ENCODE measurements at places on chromosomes 7 and 10.

- no peak for DNase-seq
Measured at GRCh38 chr10:69472142-69472541, 20.9 kb downstream of the TSPAN15 start.

DNA sequence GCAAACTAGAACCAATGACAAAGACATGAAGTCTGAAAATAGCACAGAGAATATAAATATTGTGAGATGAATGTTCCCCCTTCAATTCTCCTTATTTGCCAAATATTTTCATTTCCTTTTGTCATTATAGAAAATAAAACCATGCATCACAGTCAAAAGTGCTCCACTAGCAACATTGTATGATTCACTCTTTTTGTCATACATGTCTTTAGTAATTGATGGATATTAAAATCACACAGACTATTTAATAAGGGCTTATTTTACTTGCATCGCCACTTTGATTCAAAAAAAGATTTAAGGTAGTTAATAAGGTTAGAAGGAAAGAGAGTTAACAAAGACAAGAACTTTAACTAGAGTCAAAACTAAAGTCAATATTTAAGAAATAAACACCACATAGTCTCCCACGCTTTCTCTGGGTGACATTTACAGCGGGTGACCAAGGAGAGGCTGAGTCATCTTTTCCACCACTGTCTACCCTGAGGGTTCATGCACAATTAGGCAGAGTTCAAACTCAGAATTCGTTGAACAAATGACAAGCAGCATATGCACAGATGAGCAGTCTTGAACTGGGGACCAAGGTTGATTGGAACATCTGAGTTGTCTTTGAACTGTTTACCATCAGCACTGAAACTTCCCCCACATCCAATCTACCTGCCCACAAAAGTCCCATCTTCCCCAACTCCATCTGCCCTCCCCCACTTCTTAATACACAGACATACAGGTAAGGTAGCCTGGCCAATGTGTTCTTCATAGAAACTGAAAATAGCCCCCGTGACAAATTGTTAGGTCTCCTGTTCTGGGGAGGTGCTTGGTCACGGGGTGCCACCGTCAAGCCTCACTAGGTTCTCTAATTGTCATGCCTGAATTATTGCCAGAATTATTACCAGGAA, 42.5 kb downstream of the C7orf25 start:
- no peak for DNase-seq

DNA sequence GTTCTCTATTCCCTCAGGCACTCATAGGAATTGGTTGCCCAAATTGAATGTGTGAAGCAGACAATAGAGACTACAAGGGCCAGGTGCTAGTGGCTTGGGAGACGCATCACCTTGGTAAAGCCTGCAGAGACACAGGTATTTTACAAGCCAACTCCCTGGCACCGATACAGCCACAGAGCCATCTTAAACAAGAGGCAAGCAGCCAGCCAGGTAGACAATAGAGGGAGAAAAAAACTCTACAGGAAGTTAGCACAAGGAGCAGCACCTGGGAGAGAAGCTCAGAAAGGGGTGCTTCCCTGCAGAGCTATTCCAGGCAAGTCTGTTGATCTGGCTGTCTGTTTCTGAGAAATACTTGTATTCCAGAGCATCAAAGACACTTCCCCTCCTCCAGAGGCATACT, 43.0 kb upstream of the CDK1 start:
- no peak for DNase-seq

DNA sequence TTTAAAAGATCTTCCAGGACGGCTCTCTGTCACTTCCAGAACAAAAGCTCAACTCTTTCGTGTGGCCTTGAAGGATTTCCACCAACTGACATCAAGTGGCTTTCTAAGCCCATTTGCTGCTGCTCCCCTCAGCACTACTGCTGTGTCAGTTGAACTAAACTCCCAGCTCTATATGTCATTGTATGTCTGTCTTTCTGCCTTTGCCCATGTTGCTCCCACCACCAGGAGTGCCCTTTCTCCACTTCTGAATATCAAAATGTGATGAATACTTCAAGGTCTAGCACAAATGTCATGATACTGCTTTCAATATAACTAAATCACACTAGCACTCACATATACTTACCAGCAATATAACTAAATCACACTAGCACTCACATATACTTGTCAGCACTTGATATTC, 138.3 kb downstream of the ATXN7L1 start:
- no peak for DNase-seq

GRCh38 chr7:46220066-46220630, 299.1 kb upstream of the IGFBP3 start:
- no peak for DNase-seq

GRCh38 chr7:124155432-124156022, 122.7 kb upstream of the TMEM229A start:
- DNase-seq, result no peak

DNA sequence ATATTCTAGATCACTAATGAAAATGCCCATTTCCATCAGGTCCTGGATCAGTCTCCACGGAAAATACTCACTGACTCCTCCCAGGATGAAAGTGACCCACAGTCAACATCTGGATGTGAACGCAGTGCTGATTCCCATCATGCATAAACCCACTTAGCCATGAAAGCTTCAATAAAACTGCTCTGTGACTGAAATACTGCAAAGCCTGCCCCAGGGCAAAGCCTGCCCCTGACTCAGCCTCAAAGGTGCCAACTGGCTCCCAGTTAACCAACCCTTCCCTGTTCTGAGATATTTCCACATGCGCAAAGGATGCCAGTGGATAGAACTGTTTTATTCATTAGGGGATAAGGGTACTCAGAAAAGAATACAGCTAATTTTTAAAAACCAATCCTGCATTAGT, 24.0 kb downstream of the OSBPL3 start:
- no peak for DNase-seq

DNA sequence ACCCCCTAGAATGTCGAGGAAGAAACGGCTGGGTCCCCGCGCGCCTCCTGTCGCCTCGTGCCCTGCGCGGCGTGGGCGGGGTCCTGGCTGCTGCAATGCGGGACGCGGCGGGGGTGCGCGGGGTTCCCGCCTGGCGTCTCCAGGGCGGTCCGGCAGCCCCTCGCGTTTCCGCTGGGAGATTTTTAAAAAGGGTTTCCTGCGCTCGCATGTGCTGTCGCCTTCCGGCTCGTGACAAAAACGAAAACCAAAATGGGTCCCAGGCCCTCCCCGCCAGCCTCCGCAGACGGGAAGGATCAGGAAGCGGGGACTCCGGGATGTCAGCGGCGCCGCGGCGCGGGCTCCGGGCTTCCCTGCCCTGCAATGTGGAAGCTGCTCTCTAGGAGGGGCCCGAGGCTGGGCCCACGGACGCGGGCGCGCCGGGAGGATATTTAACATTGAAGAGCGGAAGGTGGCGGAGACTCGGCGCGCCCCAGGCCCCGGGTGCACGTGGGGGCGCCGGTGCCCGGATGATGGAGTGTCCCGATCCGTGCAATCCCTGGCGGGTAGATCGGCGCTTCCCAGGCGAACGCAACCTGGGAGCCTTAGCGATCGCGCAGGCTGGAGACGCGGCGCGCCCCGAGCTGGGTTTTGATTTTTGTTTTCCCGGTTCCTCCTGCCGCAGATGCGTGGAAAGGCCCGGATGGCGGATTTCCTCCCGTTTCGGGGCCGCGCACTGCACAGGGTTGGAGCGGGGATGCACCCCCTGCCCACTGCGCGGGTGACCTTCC, 1.0 kb downstream of the PFKP start:
- DNase-seq, result peak; percentile 75

DNA sequence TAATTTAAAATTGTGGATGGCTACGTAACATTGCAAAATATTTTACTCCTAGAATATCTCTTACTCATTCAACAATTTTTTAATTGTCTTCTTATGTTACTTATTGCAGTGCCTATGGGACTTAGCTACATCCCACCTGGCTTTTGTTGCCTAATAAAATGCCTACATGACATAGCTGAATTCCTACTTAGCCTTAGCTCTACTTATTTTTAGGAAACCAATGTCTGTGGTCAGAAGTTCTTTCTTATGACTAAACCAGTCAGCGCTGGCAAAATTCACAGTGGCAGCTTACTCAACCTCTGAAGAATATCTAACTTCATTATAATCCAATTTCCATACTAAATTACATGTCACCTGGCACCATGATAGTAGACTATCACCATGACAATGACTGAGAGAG, 1612.4 kb upstream of the LRRTM3 start:
- DNase-seq, result no peak

- DNase-seq, result peak; percentile 44
Measured at GRCh38 chr10:46541735-46542566, 14.5 kb downstream of the GPRIN2 start.

DNA sequence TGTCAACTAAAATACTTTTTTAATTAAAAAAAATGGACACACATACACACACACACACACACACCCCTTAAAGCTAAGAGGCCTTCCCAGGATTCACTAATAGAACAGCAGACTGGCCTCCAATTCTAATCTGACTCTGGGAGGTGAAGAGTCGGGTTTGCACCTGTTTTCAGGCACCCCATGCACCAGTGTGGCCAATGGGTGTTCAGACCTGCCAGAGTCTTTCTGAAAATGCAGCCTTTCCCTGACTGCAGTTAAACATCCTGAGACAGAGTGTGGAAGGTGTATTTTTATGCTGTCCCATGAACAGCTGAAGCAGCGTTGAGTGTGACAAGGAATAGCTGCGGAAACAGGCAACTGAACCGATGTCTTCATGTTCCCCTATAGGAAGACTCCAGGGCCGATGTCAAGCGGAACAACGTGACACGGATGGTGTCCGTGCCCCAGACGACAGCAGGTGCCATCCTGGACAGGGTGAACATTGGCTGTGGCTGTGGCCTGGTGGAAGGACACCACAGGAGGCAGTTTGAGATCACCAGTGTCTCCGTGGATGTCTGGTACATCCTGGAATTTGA, 74.6 kb upstream of the LYZL2 start:
- no peak for DNase-seq

GRCh38 chr10:86663576-86664339, 4.6 kb upstream of the LDB3 start:
- peak; percentile 36 for DNase-seq

- DNase-seq, result no peak
Measured at GRCh38 chr7:130149281-130150139, 55.7 kb downstream of the TMEM209 start.

DNA sequence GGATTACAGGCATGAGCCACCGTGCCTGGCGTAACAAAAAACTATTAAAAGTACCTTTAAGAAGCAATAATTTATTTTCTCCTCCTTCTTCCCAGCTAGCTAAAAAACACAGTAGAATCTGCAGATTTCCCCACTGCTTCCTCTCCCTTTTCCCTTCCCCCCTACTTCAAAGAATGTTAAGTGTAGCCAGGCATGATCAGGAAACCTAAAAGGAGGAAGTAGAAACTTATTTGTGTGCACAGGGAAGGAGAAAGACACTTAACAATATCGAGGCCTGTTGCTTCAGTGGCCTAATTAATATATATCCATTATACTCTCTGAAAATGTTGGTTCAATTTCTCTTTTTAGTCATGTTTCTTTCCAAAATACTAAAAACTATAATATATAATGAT, 127.7 kb downstream of the NRBF2 start:
- DNase-seq, result no peak

DNA sequence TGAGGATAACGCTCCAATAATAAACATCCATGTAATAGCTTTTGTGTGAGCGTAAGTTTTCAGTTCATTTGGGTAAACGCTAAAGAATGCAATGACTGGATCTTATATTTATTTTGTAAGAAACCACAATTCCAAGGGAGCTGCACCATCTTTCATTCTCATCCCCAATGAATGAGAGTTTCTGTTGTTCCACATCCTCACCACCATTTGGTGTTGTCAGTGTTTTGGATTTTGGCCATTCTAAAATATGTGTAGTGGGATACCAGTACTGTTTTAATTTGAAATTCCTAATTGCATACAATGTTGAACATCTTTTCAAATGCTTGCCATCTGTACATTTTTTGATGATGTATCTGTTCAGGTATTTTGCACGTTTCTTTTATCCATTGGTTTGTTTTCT, 50.9 kb upstream of the SEMA3D start:
- no peak for DNase-seq

GRCh38 chr7:68980011-68980410, 618.3 kb upstream of the AUTS2 start:
- DNase-seq, result no peak

DNA sequence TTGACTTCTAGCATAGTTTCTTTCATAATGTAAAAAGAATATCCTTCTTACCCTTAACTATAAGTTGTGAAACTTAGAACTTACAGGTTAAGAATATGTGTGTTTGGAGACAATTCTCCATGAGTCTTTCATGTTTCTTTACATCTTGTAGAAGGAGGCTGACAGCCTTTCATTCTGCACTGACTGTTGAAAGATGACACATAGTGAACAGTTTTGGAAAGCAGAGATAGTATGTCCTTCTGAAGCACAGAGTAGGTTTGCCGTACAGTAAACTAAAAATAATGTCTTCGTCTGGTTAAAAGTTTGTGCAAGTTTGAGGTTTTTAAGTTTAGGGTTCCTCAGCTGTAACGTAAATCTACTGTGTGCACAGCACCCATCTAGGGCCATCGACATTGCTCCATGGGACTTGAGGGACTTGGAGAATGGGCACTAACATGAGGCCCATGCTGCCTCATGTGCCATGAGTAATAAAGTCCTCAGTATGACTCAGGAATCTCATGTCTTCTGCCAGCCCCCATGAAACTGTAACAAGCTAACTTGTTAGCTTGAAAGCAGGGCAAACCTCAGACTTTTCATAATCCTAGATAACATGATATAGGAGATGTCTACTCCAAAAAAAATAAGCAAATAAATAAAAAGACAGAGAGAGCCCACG, 24.5 kb upstream of the ELAPOR2 start:
- no peak for DNase-seq

DNA sequence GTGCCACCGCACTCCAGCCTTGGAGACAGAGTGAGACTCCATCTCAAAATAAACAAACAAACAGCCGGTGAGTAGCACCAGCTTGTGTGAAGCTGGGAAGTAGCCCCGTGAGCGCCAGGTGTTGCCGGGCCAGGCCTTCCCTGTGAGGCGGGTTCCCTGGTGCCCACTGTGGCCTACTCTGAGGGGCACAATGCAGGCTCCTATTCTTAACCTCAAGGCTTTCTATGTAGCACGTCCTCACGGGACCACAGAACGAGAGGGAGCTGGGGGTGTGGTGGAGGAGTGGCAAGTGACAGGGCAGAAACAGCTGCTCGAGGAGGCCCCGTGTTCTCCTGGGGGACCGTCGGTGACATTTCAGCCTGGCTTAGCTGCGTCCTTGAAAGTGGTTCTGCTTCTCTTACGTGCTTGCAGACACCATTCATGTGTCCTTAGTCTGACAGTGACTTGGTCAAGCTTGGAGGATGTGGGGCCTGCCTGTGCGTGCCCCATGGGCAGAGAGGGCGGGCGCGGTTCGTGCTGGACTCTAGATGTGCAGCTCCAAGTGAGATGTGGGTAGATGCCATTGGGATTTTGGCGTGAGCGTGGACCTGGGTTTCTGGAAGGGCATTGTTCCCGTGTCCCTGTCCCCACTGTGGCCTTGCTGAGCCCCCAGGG, 116.6 kb downstream of the NKX6-2 start:
- DNase-seq, result no peak

GRCh38 chr10:10589540-10590303, 427.9 kb upstream of the CELF2 start:
- no peak for DNase-seq
